Kidney capillary endothelial cell (primary cell): ENCODE measurements at places on chromosomes 7 and 10.
A peak's percentile ranks its signal among the peaks of the same experiment; 100 is the strongest.

- no peak for DNase-seq
Observed at GRCh38 chr7:25260862-25261494, 32.7 kb upstream of the NPVF start.

DNA sequence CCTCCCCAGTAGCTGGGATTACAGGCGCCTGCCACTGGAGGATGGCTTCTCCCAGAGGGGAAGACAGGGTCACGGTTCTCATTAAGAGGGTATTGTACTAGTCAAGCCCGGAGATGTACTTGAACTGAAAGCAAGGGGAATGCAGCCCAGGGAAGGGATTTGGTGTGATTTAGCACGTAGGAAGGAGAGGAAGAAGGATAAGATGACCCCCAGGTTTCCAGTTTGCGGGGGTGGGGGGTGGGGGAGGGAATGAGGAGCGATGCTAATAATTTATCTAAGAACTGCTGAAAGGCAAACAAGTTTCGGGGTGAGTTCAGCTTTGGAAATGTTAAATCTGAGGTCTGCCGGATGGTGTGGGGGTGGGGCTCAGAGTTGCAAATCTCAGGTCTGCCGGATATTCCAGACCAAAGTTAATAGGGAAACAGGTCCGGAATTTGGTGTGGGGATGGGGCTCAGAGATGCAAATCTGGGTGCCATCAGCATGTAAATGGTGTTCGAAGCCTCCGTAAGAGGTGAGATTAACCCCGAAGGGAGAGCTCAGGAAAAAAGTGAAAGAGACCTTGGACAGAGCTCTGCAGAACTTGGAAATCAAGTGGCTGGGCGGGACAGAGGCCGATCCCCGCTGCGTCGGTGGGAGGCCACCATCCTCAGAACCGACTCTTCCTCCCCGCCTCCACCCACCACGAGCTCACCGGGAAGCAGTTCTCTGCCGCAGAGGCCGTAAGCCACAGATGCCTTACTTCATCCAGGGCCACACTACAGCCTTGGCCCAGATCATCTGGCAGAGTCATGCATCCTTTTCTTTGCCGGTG is 1.6 kb upstream of the SEPHS1 start:
- DNase-seq, result peak; percentile 33

- DNase-seq, result no peak
Observed at GRCh38 chr10:70503776-70504175, 25.2 kb downstream of the PALD1 start.

- no peak for DNase-seq
Observed at GRCh38 chr10:63173468-63174232, 40.5 kb downstream of the NRBF2 start.

- DNase-seq, result no peak
Observed at GRCh38 chr7:93367254-93367653, 135.1 kb downstream of the VPS50 start.

DNA sequence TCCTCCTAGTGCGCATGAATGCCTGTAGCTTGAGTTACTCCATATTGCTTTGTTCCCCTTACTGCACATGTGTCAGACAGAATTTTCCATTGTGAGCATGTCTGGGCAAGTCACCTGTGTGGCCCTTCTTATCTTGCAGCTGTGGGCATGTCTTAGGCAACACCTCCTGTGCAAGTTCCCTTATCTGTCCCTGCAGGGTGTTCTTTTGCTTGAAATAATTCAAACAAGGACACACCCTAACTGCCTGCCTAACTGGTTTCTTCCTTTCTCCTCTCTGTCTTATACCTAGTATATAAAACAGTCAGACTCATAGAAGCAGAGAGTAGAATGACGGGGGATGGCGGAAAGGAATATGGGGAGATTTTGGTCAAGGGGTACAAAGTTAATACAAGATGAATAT is 421.1 kb upstream of the SORCS1 start:
- DNase-seq, result no peak

DNA sequence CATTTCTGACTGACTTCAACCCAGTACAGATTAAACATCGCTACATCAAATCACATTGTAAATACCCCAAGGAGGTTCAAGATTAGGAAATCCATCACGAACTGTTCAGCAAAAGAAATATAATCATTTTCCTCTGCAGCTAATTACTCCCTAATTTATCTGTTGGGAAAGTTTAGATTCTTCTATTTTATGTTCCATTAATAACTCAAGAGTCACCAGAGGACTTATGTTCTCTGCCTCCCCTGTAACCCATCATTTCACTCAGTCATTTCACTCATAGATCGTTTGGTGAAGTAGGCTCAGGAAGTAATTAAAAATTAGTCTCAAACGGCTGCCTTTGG is 45.2 kb downstream of the FAM171A1 start:
- DNase-seq, result no peak

DNA sequence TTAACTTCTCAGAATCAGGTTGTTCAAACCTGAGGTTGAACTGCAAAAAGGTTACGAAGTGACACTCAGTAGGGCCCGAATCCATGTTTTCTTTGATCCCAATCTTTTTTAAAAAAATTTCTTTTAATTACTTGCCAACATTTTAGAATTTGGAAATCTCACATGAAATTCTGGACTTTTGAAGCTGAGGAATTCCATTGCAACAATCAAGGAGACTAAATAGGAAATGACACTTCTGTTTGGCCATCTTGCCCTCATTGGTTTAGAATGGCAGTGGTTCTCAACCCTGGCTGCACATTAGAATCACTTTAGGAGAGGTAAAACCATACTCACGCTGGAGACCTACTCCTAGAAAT is 471 bp upstream of the TOMM7 start:
- no peak for DNase-seq

GRCh38 chr7:1761774-1762173 is 91.7 kb downstream of the ELFN1 start:
- DNase-seq, result no peak
